GM04504 (cell line): ENCODE measurements at places on chromosomes 7 and 10.

DNA sequence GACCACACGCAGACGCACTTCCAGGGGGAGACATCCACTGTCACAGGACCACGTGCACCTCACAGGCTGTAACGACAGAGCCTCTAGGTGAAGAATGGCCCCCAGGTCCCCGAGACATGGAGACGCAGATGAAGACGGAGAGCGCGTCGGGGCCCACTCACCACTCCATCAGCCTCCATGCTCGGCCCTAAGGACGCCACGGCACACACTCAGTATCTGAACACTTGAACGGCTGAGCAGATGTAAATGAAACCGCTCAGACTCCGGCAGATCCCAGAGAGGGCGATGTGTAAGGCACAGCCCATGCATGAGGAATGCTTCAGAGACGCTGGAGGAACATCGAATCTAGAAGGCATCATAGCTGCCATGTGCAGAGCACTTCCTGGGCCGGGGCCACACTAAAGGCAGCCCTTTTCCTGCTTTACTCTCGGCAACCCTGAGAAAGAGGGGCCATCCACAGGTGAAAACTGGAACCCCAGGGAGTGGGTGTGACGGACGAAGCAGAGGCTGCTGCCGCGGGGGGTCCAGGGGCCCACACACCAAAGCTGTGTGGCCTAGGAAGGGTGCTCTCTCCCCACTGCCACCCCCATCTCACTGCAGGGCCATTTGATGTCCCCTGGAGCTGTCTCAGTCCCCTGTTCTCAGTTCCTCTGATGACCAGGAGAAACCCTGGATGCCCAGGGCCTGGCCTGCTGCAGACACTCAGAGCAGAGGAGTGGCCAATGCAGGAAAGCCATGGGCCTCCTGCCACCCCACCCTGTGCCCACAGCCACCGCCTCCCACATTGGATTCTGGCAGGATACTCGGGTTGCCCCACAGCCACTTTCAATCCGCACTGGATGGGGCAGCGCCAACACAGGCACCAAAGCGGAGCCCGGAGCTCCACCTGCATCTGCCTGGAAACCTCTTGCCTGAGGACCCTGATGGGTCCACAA, 253.8 kb downstream of the MAD1L1 start:
- DNase-seq, result no peak

DNA sequence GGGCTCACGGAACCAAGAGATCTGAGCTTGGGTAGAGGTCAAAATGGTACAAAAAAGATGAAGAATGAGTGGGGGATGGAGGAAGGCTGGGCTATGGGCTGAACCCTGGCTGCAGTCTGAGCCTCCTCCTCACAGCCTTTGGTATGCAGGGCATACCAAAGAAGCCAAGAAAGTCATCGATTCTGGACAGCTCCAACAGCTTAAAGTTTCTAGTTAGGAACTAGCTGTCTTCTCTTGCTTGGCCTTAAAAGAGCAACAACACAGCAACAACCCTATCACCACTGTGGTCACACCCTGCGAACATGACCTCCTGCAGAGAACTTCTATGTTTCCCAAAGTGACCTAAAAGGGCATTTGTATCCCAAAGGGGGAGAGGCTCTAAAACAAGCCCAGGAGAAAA, 126.1 kb upstream of the EFCAB10 start:
- no peak for DNase-seq

- DNase-seq, result no peak
Measured at GRCh38 chr7:129741743-129742213, 130.3 kb downstream of the NRF1 start.

DNA sequence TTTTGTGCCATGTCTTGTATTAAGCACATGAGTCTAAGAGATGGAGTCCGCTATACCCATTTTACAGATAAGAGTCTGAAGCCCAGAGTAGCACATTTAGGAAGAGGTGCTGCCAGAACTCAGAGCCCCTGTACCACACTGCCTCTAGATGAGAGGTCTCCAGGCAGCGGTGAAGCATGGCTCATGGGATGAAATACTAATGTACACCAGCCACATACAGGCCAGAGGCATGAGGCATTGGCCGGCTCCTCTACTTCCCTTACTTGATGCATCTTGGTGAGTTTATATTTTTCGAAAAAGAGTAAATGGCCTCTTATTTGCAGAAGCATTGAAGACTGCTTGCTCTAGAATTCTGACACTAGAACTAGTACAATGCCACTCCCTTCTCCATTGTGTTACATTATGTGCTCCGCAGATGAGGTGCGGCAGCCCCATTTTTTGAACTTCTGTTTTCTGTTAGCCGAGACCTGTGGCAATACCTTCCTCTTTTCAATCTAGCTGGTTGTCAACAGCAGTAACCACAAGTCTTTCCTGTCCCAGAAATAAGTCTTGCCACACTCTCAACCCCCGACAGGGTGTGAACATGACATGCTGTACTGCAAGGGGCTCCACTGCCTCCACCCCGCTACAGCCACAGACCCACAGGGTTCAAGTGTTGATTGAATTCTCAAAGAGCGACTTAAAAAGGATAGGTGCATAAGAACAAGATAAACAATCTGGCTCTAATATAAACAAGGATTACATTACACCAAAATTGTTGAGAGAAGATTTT, 145.3 kb downstream of the CELF2 start:
- no peak for DNase-seq

DNA sequence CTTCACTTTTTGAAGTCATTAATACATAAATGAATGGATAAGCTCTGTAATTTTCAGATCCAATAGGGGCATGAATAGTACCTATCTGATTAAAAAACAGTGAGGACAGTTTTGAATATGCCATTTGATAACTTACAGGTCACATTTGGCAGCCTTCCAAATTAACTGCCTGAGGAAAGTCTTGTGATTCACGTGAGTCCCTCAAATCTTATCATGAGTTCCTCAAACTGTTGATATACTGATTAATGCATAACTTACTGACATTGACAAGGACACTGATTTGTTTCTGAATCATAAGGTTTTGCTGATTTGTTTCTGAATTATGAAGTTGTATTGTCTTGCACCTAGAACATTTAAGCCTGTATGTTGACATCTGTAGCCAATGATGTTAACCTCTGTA, 55.1 kb downstream of the ANKMY2 start:
- no peak for DNase-seq

GRCh38 chr10:78236416-78237015, 202.9 kb downstream of the RPS24 start:
- DNase-seq, result no peak

DNA sequence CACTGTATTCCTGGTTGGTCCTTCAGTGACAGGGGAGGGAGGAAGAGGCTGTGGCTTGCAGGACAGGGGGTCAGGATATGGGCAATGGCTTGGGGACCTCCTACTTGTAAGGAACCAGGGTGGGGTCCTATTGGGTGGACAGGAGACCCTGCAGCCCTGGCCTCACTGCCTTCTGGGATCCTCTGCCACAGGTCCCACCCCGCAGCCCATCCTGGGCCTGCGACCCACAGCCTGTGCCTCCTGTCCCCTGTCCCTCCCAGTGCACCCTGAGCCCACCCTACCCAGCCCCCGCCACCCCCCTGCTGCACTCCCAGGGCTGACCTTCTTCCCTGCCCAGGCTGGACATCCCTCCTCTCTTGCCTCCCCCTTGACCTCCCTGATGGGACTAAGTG, 58.7 kb upstream of the MYL10 start:
- DNase-seq, result no peak

DNA sequence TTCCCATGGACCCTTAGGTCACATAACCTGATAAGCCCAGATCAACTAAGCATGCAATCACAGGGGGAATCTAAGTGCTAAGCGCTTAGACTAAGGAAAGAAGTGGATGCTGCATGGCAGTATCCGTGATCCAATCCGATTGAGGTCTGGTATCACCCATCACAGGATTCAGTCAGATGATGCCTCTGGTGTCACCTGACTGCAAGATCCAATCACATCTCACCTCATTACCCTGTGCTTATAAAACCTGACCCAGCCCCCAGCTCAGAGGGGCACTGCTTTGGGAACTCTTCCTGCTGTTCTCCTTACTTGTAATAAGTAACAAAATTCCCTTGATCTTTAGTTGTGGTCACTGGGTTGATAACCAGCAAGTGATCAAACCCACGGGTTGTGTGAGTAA, 84.7 kb upstream of the TMEM168 start:
- DNase-seq, result no peak

DNA sequence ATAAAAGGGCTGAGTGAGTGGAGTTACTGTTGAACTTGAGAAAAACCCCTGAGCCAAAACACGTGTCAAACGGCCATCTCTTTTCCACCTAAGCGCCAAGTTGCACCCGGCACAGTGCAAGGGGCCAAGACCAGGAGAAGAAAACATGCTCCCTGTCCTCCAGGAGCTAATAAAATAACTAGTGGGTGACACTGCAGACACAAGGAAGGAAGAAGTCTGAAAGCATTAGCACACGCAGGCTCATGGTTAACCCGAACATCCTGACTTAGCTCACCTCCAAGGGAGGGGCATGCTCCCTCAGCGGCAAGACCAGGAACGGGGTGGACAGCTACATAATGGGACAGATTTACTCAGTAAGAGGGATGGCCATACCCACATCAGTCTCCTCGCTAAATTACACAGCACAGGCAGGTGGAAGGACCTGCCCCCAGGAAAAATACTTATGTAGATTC, 65.0 kb downstream of the PIP4K2A start:
- no peak for DNase-seq

DNA sequence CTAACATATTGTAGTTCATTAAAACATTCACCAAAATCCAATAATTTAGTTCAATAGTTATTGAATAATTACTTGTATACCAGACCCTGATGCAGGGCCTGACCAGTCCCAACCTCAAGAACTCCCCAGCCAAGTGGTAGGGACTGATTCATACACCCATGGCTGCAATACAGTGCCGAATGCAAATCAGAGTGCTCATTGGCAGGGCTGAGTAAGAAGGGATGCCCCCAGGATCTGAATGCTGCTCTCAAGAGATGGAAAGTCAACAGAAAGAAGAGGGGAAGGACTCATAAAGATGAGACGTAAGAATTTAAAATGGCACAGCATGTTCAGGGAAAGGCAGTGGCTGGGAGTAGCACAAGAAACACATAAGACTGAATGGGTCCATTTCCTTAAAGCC, 29.9 kb downstream of the ZNF438 start:
- no peak for DNase-seq
